ENCODE measurements at places on chromosomes 4 and X.

DNA sequence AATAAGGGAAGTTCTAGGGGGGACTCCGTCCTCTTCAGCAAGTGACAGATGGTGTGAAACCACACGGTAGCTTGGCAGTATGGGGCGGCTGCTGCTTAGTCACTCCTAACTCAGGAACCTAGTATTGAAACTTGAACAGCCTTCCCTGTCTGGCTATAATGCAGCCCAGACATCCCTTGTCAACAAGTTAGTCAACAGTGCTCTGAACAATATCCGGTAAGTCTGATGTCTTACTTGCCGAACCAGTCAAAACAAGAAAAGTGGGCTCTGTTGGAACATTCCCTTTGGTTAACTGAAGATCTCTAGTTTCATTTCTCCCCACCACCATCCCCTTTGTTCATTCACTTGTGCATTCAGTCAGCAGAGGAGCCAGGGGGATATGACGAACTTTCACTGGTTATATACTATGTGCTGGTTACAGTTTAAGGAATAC, 18.7 kb upstream of the CXCL13 start:
- DNase-seq = no peak

- DNase-seq = no peak
Measured at GRCh38 chrX:50198348-50198747, 2.5 kb downstream of the AKAP4 start.

- no peak for DNase-seq
Measured at GRCh38 chr4:46950826-46951225, 41.8 kb upstream of the COX7B2 start.

GRCh38 chr4:53128706-53129357, 237.0 kb downstream of the SCFD2 start:
- DNase-seq = no peak

DNA sequence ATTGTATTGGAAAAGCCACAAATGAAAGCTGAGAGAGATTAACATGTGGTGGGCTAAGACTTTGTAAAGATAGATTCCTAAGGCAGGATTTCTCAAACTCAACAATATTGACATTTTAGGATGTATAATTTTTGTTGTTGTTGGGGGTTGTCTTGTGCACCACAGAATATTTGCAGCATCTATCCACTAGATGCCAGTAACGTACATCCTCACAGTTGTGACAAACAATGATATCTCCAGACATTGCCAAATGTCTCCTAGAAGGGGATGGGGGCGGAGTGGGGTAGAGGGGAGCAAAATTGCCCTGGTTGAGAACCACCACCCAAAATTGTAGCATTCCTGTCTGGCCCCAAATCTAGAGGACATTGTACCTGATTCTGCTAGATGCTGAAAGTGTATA, 14.7 kb upstream of the CBR4 start:
- no peak for DNase-seq

DNA sequence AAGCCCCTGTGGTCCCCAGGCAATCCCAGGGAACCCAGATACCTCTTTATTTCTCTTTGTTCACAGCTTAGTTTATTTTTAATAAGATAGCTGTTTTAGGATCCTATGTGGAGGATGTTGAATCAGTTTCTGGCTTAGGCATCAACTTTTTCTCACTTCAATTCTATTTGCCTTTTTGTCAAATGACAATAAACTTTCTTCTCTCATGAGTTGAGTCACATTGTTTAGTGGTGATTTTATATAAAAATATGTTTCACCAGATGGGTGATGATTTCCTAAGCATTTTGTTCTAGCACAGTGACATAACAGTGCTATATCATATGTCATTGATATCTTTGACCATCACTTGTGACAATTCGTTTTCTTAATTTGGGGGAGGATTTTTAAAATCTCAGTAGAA, 198.1 kb upstream of the PUDP start:
- no peak for DNase-seq

DNA sequence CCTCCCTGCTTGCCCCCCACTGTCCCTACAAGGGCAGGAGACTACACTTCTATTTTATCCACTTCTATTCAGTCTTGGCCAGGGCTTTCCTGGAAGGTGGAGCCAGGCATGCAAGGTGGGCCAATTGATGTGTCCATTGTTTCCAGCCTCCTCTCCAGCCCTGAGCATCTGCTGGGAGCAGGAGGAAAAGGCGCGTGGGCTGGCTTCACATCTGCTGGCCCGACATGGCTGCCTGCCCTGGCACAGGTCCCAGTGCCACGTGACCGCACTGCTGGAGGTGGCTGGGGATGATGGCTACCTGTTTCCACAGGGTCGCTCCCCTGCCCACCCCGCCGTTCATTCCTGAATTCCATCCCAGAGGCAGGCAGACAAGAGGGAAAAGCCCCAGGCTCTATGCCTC, 247.7 kb downstream of the AFAP1 start:
- no peak for DNase-seq

GRCh38 chr4:129966175-129966574, 870.2 kb downstream of the C4orf33 start:
- no peak for DNase-seq

DNA sequence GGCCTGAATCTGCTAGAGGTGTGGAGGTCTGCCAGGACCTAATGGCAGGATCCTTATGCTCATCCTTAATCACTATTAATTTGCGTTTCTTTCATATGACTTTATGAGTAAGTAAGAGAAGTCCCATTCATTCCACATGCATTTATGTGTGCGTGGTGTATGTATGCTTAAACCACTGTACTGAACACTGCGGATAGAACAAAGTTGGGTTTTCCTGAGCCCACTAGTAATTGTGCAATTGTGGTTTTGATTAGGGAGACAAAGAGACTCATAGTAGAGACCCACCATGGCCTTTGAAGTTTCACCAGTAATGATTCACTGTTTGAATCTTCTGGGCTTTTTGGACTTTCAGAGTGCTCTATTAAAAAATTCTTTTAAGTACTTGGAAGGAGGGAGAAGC, 498.5 kb upstream of the DIPK2B start:
- no peak for DNase-seq

- DNase-seq = no peak
Measured at GRCh38 chr4:1713003-1713851, 1.1 kb upstream of the SLBP start.
